ENCODE measurements at places on chromosomes 7 and 10.

DNA sequence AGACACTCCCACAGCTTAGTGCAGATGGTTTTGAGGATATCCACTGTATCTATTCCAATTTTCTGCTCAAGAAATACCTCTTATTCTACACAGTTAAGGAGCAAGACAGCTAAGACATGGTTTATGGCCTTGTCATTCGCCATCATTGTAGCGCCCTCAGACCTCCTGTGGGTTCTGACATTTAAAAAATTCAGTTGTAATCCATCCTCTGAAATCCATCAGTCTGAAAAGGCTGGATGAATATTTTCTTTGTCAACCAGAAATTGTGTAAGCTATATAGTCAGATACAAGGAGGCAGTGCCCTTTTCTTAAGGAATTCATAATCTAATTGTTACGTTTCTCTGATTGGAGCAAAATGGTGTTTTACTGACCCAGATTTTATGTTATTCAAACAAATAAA is 353.6 kb downstream of the GALNT17 start:
- no peak for DNase-seq

- DNase-seq, result no peak
These were observed 125.8 kb downstream of the EGFR start for GRCh38 chr7:55144333-55145317.

- no peak for DNase-seq
These were observed 291.1 kb upstream of the IMMP2L start for GRCh38 chr7:111853201-111853990.

GRCh38 chr7:151897951-151898686 is 21.2 kb upstream of the PRKAG2 start:
- DNase-seq, result no peak

- no peak for DNase-seq
These were observed 183.1 kb upstream of the YAE1 start for GRCh38 chr7:39383136-39383535.

DNA sequence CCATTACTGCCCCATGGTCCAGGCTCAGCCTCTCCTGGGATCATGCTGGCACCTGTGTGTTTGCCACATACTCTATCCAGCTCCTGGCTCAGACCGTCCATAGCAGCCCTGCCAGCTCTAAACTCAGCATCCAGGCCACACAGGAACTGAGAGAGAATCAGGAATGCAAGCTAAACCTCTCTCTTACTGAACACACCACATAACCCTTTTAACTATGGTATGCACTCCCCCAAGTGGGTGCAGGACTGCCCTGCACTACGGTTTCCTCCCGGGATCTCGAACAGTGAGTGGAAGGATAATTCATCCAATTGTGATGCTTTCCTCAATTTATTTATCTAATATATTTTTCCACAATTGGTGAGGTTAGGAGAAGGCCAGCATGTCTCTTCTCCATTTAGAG is 17.1 kb upstream of the ZNF800 start:
- no peak for DNase-seq

DNA sequence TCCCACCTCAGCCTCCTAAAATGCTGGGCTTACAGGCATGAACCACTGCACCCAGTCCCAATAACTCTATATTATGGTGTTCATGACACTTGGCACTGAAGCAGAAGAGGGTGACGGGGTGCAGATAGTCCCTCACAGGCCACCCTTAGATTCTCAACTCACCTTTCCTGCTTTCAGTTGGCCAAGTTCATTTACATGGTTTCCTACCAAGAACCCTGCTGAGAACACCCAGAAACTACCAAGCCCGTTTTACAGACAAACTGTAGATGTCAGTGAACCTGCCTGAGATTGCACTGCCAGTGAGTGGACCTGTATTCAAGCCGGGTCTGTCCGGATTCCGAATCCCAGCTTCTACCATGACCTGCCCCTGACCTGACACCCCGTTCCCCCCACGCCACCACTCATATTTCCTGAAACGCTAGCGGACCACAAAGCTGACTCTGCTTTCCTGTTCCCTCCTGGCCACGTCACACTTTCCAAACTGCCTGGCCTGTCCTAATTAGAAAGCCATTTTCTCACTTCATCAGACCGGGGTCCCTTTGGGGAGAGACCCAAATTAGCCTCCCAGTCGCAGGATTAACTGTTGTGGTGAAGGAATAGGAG is 17.3 kb downstream of the GRID2IP start:
- DNase-seq, result peak; percentile 11

DNA sequence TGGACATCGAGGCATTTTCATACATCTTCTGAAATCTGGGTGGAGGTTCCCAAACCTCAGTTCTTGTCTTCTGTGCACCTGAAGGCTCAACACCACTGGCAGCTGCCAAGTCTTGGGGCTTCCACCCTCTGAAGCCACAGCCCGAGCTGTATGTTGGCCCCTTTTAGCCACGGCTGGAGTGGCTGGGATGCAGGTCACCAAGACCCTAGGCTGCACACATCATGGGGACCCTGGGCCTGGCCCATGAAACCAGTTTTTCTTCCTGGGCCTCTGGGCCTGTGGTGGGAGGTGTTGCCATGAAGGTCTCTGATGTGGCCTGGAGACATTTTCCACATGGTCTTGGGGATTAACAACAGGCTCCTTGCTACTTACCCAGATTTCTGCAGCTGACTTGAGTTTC is 62.1 kb downstream of the INPP5A start:
- no peak for DNase-seq

DNA sequence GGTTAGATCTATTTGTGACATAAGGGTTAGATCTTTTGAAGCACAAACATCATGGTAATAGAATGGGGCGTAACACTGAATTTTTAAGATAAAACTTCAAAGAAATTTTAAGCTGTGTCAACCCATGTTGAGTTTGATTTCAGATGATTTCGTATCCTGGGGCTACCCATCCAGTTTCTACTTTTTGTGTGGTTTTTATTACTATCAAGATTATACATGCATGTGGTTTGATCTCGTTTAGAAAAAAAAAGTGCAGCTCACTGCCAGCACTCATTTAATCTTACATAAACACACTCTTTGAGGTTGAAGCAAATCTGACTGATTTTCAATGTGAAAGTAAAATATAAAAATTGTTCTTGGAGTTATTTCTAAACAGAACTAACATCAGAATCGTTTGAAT is 140.8 kb upstream of the GRB10 start:
- no peak for DNase-seq

DNA sequence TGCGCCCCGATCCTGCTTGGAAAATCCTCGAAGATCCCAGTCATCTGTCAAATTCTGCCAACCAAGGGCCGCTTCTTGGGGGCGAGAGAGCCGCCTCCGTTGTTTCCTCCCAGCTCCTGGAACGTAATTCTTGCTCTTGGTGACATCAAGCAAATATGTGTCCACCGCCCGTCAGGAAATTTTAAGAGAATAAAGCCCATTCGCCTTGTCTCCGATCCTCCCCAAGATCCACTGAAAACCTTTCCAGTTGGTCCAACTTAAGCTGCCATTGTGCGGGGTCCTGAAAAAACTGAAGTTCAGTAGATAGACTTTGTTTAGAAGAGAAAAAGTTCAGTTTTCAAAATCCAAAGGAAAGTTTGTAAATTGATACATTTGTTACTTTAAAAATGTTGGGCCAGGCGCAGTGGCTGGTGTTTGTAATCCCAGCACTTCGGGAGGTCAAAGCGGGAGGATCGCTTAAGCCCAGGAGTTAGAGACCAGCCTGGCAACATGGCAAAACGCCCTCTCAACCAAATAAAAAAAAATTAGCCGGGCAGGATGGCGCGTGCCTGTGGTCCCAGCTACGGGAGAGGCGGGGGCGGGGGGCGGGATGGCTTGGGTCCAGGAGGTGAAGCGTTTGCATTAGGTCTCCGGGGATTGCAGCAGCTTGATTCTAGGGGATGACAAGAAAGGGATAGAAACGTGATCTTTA is 1.0 kb upstream of the ZNF800 start:
- no peak for DNase-seq

GRCh38 chr7:133354546-133355324 is 101.9 kb downstream of the EXOC4 start:
- no peak for DNase-seq

DNA sequence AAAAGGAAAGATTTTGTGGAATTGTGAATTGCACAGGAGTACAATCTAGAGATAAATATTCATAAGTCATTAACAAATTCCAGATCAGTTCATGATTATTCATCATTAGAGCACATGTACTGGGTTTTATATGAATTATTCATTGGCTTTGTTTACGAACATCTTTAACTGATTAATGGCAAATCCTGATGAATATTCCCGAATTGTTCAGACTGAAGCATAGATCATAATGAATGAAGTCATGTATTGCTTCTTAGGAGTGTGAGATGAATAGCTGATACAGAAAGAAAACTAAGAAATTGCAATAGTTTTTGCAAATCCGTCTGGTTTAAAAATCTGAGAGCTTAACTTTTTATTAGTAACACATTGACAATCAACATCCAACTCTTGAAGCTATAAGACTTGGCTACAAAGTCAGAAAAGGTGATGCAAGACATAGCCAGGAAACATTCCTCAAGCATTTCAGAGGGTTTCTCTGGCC is 183.6 kb upstream of the DGKB start:
- no peak for DNase-seq

- DNase-seq, result no peak
These were observed 89.3 kb upstream of the MACROH2A2 start for GRCh38 chr10:69963178-69963834.

DNA sequence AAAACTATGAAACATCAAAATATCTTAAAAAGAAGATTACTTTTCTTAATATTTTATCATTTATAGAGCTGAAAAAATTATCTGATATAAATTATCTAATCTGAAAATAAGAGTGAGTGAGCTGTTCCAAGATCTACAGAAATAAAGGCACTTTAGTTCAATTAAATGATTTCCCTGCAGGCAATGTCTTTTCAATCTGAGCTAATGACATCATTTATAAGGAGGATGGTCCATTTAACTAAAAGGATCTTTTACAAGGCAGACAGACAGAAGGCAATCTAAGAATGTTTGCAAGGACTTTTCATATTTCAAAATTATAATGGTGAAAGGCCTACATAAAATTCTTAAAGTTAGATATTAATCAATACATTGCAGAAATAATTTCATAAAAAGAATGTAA is 71.8 kb downstream of the SKAP2 start:
- DNase-seq, result no peak

- no peak for DNase-seq
These were observed 10.7 kb upstream of the DPYSL4 start for GRCh38 chr10:132175907-132176581.

GRCh38 chr10:24340883-24341282 is 131.9 kb downstream of the KIAA1217 start:
- no peak for DNase-seq

DNA sequence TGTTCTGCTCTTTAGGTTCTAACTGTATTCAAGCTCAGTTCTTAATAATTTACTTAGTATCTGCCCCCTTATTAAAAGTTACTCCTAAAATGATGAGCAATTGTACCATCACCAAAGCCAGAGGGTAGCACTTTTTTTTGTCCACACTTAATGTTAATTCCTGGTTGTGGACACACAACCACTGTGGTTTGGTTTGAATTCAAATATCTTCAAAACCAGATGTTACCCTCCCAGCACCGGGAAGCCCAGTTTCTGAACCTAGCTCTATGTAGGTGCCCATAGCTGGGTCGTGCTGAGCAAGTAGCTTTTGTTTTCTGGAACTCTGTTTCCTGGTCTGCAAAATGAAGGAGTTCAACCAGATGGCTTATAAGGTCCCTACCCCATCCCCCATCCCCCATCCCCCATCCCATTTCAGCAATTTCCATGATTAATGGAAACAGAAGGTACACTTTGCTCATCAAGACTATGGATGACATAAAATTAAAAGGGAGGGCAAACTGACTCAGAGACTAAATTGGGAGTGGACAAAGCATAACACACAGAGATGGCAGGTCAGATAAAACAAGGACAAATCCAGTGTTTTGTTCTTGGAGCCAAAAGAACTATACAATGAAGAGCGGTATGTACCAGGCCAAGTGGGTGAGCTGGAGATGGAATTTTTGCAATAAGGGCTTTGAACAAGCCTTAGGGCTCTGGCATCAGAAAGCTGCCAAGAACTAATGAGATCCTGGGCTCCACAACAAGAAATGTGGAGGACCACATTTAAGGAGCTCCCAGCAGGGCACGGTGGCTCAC is 56.7 kb downstream of the DLG5 start:
- no peak for DNase-seq

- no peak for DNase-seq
These were observed 25.2 kb downstream of the TMEM270 start for GRCh38 chr7:73885975-73886798.

DNA sequence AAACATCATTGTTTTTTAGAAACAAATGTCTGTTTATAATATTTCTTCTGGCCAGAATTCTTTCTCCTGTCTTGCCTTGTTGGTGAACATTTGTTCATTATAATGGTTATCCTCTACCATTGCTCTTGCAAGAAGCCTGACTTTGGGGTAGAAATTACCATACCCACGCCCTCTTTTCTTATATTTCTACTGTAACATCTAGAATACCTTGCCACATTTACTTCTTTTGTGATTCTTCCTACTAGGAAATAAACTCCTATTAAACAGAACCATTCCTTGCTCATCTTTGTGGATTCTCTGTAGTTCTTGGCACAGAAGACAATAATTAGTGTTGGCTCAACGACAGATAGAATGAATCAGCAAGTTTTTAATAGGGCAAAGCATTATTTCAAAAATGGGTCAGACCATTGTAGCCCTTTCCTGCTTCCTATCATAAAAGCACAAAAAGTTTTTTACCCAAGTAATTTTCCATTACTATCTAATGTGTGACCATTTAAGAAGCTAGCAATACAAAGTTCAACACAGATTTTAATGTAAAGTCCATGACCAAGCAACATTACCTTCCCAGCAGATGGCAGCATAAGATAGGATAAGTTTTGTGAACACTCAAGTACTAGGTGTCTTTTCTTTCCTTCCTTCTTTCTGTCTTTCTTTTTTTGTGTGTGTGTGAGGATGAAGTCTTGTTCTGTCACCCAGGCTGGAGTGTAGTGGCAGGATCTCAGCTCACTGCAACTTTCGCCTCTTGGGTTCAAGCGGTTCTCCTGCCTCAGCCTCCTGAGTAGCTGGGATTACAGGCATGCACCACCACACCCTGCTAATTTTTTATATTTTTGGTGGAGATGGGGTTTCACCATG is 270.4 kb downstream of the HGF start:
- DNase-seq, result no peak

GRCh38 chr10:114638821-114639625 is 19.1 kb downstream of the ABLIM1 start:
- DNase-seq, result no peak

- DNase-seq, result no peak
These were observed 65.6 kb upstream of the DUSP5 start for GRCh38 chr10:110432084-110432483.

GRCh38 chr10:1184541-1185430 is 128.6 kb downstream of the WDR37 start:
- DNase-seq, result no peak

GRCh38 chr10:125472010-125472607 is 210.9 kb downstream of the TEX36 start:
- no peak for DNase-seq
